ENCODE measurements at places on chromosomes 1 and 21. TPM values are rescaled to one million over a fixed set of nuclear protein-coding genes. Genes with fewer than 3 reads are reported as not detected.

GRCh38 chr1:221286399-221286798 is 407.2 kb downstream of the HLX start:
- H3K4me1 ChIP-seq: no peaks in the 10 kb centered on the region
- no peak overlapping the region for H3K4me3 ChIP-seq
- no peaks in the 10 kb centered on the region for H3K27me3 ChIP-seq
- DNase-seq: no peak

GRCh38 chr1:40042341-40042740 is 1.8 kb downstream of the CAP1 start:
- H3K27me3 ChIP-seq: no peaks in the 10 kb centered on the region
- DNase-seq: no peak
- H3K4me3 ChIP-seq: peak overlapping the region; percentile 88
- peaks cover 11% of the 10 kb centered on the region for H3K36me3 ChIP-seq
- H3K27ac ChIP-seq: peak overlapping the region; percentile 16

NBPF6 gene
- total RNA-seq: not detected

- no peak within 1 kb of the TSS for H3K27ac ChIP-seq
- H3K36me3 ChIP-seq: no peaks in the 10 kb centered on the region
- H3K4me3 ChIP-seq: no peak within 1 kb of the TSS
- H3K4me1 ChIP-seq: peaks cover 15% of the 10 kb centered on the region
- no peak for DNase-seq
Observed at GRCh38 chr1:40783001-40783905, at the start of gene KCNQ4. Gene KCNQ4 (plus strand): TSS chr1:40783787. CDS start chr1:40784094, 307 bp downstream.

ACTL8 gene
- total RNA-seq: not detected

DNA sequence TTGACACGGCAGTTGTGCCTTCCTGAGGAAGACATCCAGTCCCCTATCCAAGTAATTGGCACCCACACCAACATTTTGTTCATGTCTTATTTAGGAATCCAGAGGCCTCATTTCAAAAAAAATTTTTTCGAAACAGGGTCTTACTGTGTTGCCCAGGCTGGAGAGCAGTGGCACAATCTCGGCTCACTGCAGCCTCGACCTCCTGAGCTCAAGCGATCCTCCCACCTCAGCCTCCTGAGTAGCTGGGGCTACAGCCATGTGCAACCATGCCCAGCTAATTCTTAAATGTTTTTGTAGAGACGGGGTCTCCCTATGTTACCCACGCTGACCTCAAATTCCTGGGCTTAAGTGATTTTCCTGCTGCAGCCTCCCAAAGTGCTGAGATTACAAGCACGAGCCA is 9.2 kb upstream of the TRNP1 start:
- H3K4me1 ChIP-seq: no peaks in the 10 kb centered on the region
- peaks cover 33% of the 10 kb centered on the region for H3K27me3 ChIP-seq
- H3K36me3 ChIP-seq: no peaks in the 10 kb centered on the region
- no peak for DNase-seq
- H3K4me3 ChIP-seq: no peak overlapping the region

DNA sequence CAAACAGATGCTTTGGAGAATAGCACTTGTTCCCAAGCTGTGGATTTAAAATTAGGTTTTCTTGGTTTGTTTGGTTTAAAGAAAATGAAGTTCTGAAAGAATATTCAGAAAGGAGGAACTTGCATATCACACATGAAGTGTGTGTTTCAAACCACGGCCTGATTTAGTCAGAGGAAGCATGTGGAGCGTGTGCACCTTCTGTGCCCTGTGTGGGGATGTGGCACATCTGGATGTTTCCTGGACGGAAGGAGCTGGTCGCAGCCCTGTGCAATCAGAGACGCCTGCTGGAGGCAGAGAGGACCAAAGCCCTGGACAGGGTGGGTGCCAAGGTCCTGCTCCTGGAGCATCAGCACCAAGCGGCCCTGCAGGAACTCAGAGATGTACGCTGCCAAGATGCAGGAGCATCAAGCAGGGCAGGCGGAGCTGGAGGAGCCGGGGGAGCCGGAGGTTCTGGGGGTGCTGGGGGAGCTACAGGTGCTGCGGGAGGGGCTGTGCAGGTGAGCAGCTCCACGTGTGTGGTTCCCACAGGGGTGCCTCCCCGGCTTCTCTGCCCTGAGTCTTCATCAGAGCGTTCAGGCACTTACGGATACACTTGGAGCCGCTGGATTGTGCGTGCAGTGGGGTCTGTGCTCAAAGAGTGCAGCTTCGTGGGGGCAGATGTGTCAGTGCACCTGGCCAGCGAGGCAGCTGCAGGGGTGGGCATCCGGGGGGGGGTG is 45.7 kb downstream of the PCNT start:
- no peak overlapping the region for H3K4me3 ChIP-seq
- peaks cover 5% of the 10 kb centered on the region for H3K4me1 ChIP-seq
- H3K27me3 ChIP-seq: no peaks in the 10 kb centered on the region
- peaks cover 8% of the 10 kb centered on the region for H3K36me3 ChIP-seq

GRCh38 chr1:185811073-185811709 is 77.0 kb downstream of the HMCN1 start:
- no peaks in the 10 kb centered on the region for H3K4me1 ChIP-seq
- DNase-seq: no peak
- H3K36me3 ChIP-seq: no peaks in the 10 kb centered on the region
- no peaks in the 10 kb centered on the region for H3K27me3 ChIP-seq

- DNase-seq: no peak
- H3K27me3 ChIP-seq: no peaks in the 10 kb centered on the region
- H3K27ac ChIP-seq: peak overlapping the region; percentile 46
- no peaks in the 10 kb centered on the region for H3K36me3 ChIP-seq
Observed at GRCh38 chr1:153921803-153922075, 1.0 kb downstream of the GATAD2B start.

TTLL7 gene
- total RNA-seq: 0.38 TPM
